ENCODE measurements at places on chromosomes 7 and 10. TPM values are rescaled to one million over a fixed set of nuclear protein-coding genes. Genes with fewer than 3 reads are reported as not detected.

The PCDH15 gene
- 0.16 TPM for total RNA-seq

The FRAT1 gene
- total RNA-seq: 5.3 TPM

DNA sequence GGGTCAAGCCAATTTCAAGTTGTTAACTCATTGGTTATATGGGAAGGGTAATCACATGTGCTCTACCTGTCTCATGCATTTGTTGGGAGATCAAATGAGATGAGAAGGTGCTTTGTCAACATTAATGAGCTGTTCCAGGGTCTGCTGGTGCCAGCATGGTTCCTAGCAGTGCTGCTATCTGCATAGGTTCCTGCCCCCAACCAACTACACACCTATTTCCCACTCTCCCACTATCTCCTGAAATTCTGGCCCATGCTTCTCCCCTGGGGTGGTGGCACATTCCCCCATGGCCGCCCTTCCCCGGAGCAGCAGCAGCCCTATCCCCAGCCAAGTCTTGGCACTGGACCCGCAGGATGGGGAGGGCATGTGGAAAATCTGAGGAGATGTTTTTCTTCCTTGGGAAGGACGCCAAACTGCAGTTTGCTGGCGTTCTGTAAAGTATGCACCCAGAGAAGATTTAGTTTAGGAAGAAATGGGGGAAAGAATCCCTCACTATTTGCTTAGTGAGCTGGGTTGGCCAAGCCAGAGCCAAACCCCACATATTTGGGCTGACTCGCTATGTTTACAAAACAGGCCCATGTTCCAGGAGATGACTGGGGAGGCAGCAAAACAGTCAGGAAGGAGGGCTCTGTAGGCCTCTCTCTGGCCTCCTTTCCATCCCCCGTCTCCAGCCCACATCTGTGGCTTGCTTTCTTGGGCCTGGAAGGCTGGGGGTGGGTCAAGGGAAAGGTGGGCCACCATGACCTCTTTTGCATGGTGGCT, 42.5 kb downstream of the PPP1R3C start:
- DNase-seq: peak; percentile 66

GRCh38 chr10:30704026-30704600, 74.6 kb upstream of the LYZL2 start:
- DNase-seq: no peak

The HECW1 gene
- not detected for total RNA-seq

DNA sequence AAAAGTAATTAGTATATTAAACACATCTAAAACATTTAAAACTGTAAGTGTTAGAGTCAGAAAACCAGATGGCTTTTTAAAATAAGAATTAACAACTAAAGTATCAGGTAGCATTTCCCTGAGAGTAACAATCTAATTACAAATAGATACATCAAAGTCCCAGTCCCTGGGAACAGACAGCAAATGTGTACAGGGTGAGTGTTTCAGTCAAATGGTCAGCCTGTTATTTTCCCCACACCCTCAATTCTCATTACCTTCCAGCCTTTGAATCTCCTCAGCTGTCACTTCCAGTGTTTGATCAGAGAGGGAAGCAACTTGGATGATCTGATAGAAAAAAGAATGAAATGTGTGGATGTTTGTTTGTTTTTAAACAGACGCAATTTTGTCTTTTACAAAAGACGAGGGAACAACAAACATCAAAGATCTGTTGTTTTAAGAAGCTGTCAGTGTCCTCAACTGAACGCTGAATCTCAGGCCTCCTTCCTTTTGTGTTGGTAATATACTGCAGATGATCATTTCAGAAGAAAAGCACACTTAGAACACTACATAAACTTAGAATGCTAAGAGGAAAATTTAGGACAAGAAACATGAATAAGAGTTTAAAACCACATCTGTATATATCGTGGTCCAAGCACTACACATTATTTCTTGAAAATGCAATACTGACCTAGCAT, 29.8 kb downstream of the CEP41 start:
- DNase-seq: no peak

The LIPM gene
- total RNA-seq: not detected

The PAX2 gene
- total RNA-seq: not detected

- no peak for DNase-seq
These were observed 102.6 kb upstream of the NEBL start for GRCh38 chr10:20999699-21000098.

- no peak for DNase-seq
These were observed 145.6 kb downstream of the ADARB2 start for GRCh38 chr10:1591742-1592141.

The FAM25A gene
- total RNA-seq: not detected

GRCh38 chr7:40382145-40382544, 247.3 kb downstream of the SUGCT start:
- DNase-seq: no peak

- DNase-seq: no peak
These were observed 80.5 kb downstream of the C10orf105 start for GRCh38 chr10:71638822-71639719.

The LLCFC1 gene
- total RNA-seq: not detected

The TRIL gene
- total RNA-seq: 2.3 TPM

The MCM10 gene
- total RNA-seq: 0.30 TPM

The WNT2 gene
- not detected for total RNA-seq

- DNase-seq: no peak
These were observed 3.3 kb downstream of the CUX1 start for GRCh38 chr7:101820703-101821102.

GRCh38 chr10:113746217-113746957, 5.1 kb upstream of the PLEKHS1 start:
- DNase-seq: no peak

DNA sequence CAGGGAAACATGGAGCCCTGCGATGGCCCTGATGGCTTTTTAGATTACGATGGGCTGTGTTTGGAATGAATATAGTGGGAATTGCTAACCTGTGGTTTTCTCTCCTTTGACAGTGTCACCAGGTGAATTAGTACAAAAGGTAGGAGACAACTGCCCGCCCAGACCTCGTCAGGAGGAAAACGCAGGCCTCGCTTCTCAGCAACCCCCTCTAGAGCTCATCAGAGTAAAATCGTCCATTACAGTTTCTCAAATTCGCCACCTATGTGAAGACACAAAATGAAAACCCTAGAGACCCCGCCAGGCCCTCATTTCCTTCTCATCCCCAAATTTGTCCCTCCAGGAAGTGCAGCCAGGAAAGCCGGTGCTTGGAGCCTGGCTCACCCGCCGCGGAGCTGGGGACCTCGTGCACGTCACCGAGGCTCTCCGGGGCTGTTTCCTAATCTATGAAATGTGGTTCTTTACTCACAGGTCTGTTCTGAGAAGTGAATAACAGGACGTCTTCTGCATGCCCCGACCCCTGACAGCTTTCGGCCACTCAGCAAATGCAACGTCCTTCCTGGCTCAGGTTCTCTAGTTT, 143.7 kb downstream of the VIPR2 start:
- DNase-seq: no peak

The H2BK1 gene
- not detected for total RNA-seq

- no peak for DNase-seq
These were observed 40.0 kb upstream of the PFKFB3 start for GRCh38 chr10:6162589-6163356.

The C10orf62 gene
- total RNA-seq: 0.48 TPM

GRCh38 chr10:33935350-33935749, 600.9 kb upstream of the NRP1 start:
- DNase-seq: no peak

The HABP2 gene
- 0.24 TPM for total RNA-seq

The MAGI2 gene
- total RNA-seq: 3.9 TPM

The AGR2 gene
- not detected for total RNA-seq

DNA sequence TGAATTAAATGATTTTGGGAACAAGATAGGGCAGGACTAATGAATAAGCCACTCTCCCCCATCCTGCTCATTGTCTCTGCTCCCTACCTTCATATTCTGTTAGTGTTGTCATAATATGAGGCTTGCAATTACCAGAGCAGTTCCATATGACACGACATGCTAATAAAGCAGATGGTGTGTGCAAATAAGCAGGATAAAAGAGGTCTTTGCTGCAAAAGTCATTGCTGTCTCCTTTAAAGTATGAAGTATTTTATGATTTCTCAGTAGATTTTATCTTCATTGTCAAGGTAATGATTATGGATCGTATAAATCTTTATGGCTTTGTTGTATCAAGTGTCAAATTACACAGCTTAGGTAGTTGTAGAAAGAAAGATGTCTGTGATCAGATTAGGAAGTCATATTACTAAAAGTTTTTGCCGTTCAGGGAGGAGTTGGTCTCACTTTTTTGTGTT, 114.8 kb downstream of the SDK1 start:
- DNase-seq: no peak

DNA sequence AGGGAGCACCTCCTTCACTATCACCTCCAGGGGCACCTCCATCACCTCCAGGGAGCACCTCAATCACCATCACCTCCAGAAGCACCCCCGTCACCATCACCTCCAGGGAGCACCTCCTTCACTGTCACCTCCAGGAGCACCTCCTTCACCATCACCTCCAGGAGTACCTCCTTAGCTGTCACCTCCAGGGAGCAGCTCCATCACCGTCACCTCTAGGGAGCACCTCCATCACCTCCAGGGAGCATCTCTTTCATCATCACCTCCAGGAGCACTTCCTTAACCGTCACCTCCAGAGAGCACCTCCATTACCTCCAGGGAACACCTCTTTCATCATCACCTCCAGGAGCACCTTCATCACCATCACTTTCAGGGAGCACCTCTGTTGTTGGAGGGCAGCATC, 103.0 kb downstream of the DNAJB6 start:
- no peak for DNase-seq

All from Right ventricle myocardium superior (tissue), 1 donor.